Stimulated activated CD4-positive, alpha-beta T cell treated with anti-CD3 and anti-CD28 coated beads, Interleukin-1b, Interleukin-23, amount 100 ng/mL, for 1 hour (primary cell): ENCODE measurements at places on chromosomes 5 and 9.

- DNase-seq = no peak
These were observed 265.5 kb upstream of the DAP start for GRCh38 chr5:11026543-11026942.

DNA sequence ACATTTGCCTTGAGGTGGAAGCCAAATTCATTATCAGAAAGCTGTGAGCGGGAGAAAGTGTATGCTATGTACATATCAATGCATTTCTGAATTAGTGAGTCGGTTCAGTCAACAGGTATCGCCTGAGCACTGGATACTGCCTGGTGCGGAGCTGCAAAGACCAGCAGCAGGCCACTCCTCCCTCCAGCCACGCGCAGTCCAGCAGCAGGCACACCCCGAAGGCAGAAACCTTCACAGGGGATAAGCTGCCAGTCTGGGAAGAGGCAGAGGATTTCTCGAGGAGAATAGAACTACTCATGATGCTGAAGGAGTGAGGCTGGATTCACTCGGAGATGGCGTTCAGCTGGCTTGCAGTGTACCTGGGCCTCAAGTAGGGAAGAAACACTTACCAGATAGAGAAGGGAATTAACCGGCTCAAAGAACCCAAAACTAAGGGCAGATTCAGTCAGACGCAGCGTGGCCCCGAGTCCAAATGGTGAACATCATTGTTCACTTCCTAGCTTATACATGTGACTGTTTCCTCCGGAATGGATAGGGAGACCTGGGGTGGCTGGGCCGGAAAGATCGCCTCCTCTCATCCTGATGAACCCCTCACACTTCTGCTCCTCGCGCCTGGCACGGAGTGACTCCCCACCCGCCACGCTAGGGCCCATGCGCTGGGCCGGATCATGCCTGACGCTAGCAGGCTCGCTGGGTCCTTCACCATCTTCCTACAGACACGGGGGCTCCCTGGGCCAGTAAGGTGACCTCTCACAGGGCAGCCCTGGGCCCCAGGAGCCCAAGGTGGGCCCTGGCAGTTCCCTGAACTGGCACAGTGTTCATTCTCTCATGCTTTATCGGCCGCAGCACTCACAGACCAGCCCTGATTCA is 78.1 kb upstream of the SPATA31C2 start:
- DNase-seq = no peak

- no peak for DNase-seq
These were observed 13.5 kb downstream of the FBXL7 start for GRCh38 chr5:15513431-15513830.

DNA sequence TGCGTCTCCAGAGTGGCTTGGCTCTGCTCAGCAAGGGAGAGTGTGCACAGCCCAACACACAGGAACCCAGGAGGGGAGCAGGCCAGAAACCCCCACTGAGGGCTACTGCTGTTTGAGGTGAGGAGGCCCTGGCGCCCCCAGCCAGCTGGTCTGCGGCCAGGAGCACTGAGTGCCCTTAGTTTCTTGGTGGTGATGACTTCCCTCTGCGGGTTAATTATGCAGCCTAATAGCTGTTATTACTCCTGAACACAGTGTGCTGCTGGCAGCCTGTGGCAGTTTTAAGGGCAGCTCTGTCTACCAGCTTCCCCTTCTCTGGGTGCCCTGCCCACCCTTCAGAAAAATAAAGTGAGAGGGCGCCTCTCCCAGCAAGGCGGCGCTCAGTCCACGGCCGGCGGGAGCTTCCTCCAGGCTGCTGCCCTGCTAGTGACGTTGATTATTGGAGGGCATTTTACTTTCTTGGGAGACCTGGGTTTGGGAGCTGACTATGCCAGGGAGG is 19.2 kb downstream of the GADD45G start:
- no peak for DNase-seq

- DNase-seq = no peak
These were observed 72.5 kb upstream of the TAF11L2 start for GRCh38 chr5:17425385-17426070.

DNA sequence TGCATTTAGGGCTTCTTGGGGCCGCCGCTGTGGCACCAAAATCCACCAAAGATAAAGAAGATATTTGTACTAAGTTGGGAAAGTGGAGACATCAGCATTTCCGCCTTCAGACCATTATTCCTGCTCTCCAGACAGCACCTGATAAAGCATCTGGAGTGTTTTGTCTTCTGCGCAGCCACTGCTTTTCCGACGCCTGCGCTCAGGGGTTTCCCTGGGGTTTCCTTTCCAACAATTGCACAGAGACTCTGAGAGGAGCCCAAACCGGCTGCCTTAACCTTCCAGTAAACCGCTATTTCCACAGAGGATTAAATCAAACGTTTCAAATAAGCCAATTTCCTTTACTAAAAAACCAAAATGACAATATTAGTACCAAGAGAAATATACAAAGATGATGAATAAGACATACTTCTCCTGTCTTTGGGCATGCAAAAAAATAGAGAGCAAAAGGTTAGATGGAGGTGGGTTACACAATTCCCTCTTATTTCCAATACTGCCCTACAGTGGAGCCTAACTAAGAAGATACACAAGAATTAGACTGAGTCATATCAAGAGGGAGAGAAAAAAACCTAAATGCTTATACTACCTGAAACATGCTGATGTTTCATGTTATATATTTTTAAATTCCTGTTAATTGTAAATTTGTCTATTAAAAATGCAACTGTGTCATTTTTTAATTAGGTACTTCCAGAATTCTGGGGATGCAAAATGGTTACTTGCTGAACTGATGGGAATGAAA is 98.4 kb downstream of the MAPKAP1 start:
- DNase-seq = no peak

DNA sequence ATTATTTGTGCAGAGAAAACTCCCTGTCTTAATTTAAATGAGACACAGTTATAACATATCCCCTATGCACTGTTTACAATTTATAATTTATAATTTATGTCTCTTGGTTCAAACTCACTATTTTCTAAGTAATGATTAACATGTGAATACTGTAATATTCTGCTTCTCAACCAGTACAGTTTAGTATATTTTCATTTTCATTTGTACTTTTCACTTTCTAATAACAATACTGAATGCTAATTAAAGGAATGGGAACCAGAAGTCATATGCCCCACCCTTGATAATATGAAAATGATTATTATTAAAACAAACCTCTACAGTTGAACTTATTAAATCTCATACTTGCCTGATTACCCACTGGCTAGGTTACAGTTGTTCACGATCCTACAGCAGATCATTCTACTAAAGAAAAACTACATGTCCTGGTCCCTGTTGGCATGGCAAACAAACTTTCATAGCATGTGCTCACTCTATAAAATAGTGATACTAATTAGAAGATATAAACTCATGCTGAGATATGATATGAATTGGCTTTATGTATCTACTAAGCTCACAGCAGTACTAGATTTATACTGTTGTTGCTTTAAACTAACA is 66.4 kb downstream of the POU5F2 start:
- no peak for DNase-seq

DNA sequence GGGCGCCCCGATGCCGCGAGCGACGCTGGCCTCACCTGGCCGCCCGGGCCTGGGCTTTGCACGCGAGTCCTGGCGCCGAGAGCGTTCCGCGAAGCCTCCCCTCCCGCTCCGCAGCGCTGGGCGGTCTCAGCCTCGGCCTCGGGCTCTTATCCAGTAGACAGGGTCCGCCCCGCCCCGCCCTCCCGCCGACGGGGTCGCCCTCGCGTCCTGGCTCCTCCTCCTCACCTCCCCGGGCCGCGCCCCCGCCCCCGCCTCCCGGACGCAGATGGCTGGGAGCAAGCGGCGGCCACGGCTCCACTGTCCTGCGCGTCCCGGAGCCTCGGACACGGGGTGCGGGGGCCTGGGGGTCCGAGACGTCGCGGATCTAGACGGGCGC is at the start of gene SLC6A3:
SLC6A3 (minus strand) TSS at position 128 of the 376 bp plus-strand sequence. CDS start 2,243 bp downstream, outside the sequence.
- DNase-seq = no peak

- no peak for DNase-seq
These were observed 189.4 kb downstream of the TENT4A start for GRCh38 chr5:6902597-6902996.

DNA sequence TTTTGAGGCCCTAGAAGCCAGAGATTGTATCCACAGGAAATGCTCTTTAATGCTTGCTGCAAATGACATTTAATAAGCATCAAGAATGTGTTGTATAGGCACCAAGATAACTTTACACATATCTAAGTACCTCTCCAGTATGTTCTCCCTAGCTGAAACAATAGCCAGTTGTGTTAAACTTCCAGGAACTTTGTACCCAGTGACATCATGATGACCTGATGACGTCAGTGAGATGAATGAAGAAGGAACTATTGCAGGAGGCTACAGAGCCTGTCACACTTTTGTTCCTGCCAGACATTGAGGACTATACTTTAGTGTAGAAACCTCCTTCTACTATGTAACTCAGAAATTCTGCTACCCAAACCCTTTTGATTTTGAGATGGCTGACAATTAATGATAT is 129.8 kb downstream of the CD180 start:
- no peak for DNase-seq

DNA sequence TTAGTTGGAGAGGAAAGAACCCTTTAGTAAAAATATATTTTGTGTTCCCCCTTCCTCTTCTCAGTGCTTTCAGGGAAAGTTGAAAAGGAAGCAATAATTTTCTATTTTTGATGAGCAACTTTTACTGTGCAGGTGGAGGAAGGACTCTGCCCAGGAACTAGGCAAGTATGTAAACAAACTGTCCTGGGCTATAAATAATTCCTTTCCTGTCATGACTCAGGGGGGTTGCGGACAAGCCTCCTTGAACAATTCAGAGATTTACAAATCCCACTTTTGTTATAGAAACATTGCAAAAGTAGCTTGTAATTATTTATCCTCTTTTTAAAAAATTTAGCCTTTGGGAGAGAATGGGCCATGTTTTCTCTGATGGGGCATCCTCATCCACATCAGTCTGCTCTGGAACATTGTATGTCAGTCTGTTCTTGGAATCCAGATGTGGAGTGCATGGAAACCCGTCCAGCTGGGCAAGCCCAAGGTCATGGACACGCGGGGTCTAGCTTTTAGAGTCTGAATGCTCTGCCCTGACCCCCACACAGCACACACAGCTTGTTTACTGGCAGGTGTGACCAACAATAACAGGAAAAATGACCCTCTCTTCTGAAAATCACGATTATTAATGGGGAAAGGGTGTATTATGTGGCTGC is 127.6 kb downstream of the GADD45G start:
- no peak for DNase-seq

- no peak for DNase-seq
These were observed 43.4 kb upstream of the TMC1 start for GRCh38 chr9:72477930-72478518.

GRCh38 chr5:78507531-78507930 is 141.0 kb downstream of the LHFPL2 start:
- DNase-seq = no peak
